ENCODE measurements at places on chromosomes 3 and 15.

DNA sequence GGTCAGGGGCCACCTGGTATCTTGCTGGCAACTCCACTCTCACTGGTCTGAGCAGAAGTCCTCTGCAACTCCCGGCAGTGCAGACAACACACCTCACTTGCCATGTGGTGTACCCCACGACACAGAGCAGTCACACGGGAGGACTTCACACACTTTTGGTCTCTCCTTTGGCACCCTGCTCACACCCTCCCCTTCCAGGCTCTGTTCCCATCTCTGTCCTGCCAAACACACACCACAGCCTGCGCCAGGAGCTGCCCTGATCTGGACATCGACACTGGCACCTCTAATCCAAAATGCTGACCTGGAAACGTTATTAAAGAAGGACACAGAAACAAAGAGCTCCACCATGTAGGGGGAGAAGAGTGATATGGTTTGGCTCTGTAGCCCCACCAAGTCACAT, 57.2 kb downstream of the SLC41A3 start:
- no peak for DNase-seq

GRCh38 chr3:194974468-194975135, 288.9 kb downstream of the FAM43A start:
- DNase-seq = no peak

- DNase-seq = peak; percentile 46
Observed at GRCh38 chr15:43920815-43921214, 94.0 kb downstream of the WDR76 start.

DNA sequence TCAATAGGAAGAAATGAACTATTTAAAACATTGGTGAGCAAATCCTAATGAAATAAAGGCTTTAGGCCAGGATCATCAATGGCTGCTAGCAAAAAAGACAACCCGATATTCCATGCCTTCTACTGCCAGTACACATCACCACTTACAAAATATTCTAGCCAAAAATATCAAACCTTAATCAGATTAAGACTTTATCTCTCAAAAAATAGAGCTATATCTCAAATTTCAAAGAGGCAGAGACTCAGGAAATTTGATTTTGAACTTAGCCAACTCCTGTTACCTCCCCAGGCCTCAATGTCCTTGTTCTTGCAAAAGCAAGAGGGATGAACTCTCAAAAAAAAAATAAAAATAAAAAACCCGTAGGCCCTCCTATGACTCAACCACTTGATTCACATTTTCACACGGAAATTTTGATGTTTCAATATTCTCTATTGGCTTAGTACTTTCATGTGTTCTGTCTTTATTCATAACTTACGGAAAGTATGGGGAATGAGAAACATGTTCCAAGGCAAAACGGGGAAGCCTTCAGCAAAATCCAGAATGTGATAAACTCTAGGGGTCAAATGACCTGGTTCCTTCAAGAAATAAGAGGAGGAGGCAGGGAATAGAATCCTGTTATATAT, 273.3 kb upstream of the ZPLD1 start:
- no peak for DNase-seq

DNA sequence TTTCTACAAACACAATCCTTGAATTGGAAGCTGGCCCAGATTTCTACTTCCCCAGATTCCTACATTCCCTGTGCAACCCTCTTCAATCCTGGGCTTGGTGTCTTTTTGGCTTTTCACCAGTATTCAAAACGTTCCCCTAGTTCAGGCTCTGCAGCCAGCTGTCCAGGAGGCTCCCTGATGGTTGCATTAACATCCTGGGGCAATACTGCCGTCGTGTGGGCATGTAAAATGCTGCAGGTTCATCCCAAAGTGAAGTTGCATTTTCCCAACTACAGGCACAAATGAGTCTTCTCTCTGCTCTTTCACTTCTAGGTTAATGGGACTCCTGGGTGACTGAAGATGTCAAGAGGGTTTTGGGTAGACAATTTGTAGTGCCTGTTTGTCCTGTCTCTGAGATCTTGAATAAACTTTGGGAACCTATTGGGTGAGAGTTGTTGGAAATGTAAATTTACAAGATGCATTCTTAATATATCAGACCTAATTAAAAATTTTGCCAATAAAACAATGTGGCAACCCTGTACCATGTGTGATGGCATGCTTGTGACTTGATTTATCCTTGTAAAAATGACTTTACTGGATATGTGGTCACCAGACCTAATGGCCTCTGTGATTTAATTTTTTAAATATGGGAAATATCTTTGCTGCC, 28.6 kb downstream of the SOX14 start:
- DNase-seq = no peak

DNA sequence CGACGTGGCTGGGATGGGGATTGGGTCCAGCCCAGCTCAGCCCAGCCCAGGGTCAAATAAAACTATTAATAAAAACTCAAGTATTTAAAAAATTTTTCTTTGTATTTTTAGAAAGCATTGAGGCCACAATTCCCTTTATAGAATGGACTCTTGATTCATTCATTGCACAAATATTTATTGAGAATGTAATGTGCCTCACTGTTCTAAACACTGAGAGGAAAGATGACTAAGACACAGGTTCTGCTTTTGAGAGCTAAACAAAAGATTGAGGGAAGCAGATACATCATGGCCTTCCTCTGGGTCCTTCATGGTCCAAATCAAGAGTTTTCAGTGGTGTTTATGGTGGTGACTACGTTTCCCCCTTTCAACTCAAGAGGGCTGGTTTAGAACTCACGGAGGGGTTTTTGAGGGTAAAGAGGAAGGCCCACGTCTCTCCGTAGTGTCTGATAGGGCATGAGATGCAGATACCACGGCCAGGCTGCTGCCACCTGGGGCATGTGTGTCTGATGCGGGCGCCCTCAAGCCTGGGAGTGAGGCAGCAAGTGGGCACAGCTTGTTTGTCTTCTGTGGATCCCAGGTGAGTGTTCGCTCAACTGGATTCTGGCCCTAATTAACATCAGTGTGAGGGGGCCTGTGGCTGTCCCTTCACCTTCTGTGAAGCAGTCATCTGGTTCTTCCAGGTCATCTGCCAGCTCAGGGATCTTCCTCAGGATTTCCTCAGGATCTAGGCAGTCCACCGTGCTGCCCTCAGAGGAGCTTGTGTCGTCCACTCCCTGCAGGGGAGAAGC, 73.5 kb upstream of the SCN5A start:
- no peak for DNase-seq

DNA sequence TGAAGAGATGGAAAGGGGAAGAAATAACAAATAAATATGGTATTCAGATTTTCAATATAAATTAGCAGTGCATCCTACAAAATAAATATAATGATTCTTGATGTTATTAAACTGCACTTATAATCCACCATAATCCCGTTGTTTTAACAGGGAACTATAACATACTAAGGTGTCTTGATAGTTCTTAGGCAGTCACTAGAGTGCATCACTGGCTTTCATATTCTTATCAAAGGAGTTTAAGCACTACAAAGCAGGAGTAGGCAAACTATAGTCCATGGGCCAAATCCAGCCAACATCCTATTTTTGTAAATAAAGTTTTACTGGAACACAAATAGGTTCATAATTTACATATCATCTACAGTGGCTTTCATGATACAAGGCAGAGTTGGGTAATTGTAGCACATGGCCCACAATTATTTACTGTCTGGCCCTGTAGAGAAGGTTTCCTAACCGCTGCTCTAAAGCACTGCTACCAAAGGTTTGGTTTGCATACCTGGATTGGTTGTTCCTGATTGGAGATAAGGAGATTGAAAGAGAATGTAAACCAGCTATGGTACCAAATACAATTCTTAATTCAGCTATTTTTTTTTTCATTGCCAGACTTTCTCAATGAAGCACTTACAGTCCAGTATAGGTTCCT, 104.3 kb downstream of the ZNF280D start:
- no peak for DNase-seq

DNA sequence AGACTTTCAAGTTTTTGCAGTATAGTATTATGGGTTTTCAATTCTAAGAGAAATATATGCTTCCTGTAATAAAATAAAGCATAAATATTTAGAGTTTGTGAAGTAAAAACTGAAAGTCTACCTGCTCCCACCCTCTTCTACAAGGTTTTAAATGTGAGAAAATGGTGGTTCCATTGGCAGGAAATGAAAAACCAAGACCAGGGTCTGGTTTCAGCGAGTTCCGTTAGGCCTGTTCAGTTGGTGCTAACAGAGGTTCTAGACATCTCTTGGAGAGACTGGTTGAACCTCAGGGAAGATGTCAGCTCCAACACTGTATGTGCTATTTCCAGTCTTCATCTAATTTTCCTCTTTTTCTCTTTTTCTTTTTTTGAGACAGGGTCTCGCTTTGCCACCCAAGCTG, 11.8 kb upstream of the MYO1E start:
- DNase-seq = no peak

GRCh38 chr15:42364529-42364928, 5.2 kb downstream of the CAPN3 start:
- DNase-seq = peak; percentile 15

GRCh38 chr3:31705736-31706135, 173.0 kb downstream of the STT3B start:
- DNase-seq = no peak

- DNase-seq = no peak
Observed at GRCh38 chr15:53658255-53658654, 101.2 kb downstream of the WDR72 start.

DNA sequence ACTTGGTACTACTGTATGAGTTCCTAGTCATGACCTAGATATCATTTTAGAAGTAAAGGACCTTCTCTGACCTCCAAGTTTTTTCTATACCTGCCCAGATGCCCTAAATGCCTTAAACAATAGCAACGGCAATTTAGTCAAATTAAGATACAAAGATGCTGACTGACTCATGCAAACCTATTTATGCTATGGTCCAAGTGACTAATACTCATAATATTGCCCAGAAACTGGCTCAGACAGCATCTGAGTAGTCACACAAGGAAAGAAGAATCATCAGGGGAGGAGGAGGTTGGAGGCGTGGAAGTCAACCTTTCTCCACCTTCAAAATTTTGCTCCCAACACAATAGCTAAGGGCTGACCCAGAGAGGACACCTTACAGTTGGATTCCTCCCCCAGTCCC, 6.8 kb downstream of the FYCO1 start:
- no peak for DNase-seq

DNA sequence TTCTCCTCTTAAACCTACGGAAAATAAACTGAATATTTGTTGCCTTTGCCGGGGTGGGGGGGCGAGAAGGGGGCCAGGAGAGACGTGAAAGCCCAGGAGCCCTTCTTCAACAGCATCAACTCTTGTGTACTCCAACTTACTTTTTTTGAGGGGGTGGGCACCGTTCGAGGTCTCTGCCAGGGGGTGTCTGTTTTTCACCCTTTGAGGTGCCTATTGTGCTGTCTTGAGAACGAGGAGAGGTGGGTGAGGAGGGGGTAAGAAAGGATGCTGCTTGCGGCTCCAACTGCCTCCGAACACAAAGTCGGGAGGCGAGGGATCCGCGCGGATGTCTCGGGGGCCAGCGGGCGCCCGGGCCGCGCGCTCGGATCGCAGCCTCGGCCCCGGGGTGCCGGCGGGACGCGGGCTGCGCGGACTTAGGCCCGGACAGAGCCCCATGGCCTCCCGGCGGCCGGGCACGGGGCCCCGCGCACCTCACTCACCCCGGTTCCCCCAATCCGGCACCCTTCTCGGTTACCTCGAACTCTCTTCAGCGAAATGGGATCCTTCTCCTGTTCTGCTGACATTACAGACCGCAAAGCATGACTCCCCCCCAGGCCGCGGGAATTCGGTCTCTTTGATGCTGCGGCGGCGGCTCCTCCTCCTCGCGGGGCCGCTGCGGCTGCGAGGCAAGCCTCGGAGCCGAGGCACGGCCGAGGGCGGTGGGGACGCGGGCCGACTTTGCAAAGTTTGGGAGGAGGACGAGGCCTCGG, 650 bp downstream of the PYGO1 start:
- no peak for DNase-seq

- no peak for DNase-seq
Observed at GRCh38 chr3:87795701-87796100, 263.1 kb downstream of the CGGBP1 start.

DNA sequence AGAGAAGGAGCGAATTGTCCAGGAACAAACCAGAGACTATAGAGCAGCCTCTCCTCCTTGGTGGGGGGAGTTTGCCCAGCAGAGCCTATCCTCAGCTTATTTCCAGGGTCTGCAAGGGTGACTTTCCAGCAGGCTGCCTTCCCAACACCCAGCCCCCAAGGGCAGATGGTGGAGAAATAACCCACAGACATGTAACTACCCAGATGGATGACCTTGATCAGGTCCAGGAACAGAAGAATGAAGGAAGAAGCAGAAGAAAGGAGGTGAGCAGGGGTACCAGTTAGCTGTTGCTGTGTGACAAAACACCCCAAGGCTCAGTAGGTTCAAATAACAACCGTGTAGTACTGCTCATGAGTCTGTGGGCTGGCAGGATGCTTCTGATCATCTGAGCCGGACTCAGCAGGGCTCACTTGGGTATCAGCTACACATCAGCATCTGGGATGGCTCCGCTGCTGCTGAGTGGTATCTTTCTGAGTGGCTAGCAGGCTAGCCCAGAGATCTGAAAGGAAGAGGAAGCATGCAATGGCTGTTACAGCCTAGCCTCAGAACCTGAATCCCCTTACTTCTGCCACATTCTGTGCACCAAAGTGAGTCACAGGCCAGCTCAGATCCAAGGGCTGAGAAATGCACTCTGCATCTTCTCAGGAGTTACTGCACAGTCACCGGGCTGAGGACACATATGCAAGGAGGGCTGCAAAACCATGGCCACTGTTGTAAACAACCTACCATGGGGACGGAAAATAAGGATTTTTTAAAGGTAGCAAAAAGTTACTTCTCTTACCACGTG, 22.2 kb upstream of the TXNRD3 start:
- no peak for DNase-seq

GRCh38 chr3:106326941-106327695, 458.3 kb upstream of the CBLB start:
- no peak for DNase-seq

DNA sequence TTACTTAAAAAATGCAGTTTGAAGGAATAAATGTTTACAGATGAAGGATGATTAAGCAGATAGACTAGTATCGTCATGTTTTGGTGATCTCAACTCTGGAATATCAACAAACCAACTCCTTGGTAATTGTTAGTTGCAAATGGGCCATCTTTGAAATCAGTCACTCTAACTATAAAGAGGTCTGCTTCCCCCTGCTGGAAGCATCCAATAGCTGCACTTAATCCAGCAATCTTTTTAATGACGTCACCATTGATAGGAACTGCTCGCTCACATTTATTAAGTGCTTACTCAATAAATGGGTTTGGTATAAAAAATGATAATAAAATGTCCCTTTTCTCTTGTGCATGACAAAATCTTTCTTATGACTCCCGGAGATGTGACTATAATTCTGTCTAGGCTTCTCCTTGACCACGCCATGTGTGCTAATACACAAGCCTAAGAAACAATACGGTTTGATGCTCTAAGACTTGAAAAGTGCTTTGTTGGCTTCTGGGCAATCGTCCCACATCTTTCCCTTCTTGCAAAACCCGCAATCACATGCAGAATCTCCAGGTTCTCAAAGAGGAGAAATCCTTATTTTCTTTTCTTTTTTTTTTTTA, 227.6 kb upstream of the POU1F1 start:
- DNase-seq = peak; percentile 0

DNA sequence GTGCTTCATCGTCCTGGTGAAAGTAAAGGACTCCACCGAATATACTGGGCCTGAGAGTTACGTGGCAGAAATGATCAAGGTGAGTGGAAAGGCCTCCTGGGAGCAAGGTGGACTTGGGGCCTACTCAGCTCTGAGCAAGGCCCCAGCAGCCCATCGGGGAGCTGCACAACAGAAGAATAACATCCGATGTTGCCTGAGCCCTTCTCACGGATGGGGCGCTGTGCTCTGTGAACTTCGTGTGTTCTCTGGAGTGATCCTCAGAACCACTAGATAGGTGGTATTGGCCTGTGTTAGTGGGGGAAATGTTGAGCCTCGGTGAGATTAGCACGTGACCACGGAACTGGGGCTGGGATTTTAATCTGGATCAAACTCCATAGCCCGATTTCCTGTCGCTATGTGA, 161.1 kb upstream of the BHLHE40 start:
- DNase-seq = no peak

All from NCI-H187 (cell line).